ENCODE measurements at places on chromosomes 11 and 22.

GRCh38 chr22:37751449-37752188, 54.8 kb downstream of the TRIOBP start:
- DNase-seq = no peak

- no peak for DNase-seq
These were observed 85.0 kb downstream of the ALX4 start for GRCh38 chr11:44224867-44225501.

DNA sequence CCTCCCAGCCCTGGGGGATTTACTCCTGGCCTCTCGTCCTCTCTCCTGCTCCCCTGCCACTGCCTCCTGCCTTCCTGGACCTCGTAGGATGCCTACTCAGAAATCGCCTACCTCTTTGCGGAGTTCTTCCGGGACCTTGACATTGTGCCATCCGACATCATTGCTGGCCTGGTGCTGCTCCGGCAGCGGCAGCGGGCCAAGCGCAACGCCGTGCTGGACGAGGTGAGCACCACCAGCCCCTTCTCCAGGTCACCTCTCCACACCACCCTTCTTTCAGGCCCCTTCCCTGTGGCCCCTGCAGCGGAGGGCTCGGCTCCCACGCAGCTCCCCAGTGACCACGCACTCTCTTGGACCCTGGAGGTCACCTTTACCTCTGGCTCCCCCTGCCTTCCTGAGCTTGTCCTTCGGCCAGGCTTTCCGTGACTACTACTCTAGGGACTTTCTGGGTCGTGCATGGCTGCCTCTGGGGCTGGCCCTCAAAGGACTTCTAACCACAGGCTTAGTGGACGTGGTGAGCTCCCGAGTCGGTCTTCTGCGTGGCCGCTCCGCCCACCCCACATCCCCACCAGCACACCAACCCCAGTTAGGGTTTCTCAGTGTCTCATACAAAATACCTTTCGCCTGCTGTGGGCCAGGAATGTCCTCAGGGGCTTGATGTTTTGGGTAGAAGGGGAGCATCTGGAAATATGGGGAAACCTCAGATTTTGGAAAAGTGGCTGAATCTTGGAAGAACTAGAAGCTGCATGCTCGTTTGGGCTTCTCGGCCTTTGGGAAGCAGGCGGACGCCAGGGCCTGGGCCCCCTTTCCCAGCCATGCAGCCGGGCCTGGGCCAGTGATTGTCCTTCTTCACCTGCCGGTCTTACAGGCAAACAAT, 24.1 kb upstream of the MYRF start:
- DNase-seq = no peak

DNA sequence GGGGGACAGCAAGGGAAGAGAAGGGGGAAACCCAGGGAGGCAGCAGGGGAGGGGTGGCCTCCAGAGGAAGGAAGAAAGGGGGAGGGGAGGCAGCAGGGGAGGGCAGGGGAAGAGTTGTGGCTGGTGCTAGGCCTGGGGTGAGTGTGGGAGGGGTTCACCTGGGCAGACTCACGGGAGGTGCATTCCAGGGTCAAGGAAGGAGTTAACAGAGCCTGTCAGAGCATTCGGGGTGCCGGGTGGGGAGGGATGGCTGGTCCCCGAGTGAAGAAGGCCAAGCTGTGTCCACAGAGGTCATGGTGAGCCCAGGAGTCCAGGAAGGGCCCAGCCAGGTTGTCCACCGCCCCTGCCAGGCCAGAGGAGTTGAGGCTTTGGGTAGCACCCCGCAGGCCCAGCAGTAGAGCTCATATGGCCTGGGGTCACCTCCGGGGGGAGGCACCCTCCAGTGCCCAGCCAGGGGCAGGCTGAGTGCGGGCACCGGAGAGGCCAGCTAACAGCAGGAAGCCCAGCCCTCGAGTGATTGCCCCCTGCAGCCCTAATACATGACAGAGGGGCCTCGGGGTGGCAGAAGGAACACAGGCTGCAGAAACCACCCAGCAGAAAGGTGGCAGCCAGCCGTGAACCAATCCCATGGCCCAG, 31.1 kb upstream of the PPARA start:
- no peak for DNase-seq

DNA sequence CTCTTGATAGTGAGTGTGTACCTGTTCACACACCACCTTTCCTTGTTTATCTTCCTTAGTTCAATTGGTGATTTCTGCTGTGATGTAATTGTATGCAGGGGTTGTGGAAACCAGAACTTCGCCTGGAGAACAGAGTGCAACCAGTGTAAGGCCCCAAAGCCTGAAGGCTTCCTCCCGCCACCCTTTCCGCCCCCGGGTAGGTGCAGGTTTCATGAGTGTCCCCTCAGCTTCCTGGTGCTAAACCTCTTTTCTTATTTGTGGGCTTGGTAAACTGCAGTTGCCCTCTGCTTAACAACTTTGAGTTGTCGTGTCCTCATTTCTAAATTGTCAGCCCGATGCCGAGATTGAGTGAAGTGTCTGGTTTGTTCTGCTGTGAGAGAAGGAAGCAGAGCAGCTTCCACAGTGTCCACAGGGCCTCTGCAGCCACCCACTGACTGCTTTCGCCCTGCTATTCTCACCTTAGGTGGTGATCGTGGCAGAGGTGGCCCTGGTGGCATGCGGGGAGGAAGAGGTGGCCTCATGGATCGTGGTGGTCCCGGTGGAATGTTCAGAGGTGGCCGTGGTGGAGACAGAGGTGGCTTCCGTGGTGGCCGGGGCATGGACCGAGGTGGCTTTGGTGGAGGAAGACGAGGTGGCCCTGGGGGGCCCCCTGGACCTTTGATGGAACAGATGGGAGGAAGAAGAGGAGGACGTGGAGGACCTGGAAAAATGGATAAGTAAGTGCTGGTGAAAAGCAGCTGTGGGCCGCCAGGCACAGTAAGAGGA, 7.1 kb upstream of the GAS2L1 start:
- DNase-seq = no peak

GRCh38 chr22:43554259-43554636, 142.4 kb downstream of the MPPED1 start:
- DNase-seq = no peak

GRCh38 chr11:19790831-19791552, 78.4 kb downstream of the NAV2 start:
- DNase-seq = no peak

DNA sequence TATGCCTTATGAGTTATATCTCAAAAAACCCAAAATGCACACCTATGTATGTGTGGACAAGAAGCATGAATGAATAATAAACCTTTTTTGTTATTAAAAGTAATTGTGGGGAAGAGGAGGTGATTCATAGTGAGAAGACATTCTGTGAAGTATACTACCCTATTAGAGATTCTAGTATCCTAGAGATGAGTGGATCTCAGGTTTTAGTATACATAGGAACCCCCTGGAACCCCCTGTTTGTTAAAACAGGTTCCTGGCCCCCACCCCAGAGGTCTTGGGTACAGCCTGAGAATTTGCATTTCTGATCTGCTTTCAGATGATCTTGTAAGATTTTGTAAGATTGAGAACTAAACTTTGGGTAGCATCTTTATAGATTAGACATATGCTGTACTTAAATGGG, 17.5 kb downstream of the NUCB2 start:
- DNase-seq = no peak

DNA sequence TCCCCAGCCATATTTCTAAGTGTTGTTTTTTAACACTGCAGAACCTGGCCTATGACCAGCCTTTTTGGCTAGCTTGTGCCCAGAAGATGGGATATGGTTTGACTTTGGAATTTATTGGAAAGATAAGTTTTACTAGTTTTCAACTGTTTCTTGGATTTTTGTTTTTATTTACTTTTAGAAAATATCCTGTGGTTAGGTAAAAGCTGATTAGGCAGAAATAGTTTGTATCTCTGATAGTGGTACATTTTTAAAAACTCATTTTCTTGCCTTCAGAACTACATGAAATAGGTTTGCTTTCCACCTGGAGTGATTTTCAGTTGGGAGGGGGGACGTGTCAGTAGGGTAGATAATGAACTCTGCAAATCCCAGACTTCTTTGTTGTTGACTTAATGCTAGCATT, 91.3 kb upstream of the RASSF10 start:
- no peak for DNase-seq

- DNase-seq = no peak
These were observed 26.2 kb downstream of the ELF5 start for GRCh38 chr11:34487430-34487829.

DNA sequence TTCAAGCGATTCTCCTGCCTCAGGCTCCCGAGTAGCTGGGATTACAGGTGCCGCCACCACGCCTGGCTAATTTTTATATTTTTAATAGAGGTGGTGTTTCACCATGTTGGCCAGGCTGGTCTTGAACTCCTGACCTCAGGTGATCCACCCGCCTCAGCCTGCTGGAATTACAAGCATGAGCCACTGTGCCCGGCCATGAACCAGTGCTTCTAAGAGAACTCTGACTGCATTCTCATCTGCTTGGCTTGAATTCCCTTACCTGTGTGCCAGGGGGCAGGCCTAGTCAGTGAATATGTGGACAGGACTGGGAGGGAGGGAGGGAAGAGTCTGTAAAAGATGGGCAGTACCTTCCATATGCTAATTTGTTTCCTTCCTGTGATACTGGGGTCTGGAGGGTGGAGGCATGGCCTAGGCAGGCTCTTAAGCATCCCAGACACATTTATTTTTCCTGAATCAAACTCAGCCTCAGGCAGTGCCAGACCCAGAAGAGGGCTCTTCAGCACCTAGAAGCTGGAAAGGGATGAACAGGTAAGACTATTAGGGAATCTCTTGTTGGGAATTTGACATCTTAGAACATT, 6.6 kb downstream of the RPS25 start:
- no peak for DNase-seq

DNA sequence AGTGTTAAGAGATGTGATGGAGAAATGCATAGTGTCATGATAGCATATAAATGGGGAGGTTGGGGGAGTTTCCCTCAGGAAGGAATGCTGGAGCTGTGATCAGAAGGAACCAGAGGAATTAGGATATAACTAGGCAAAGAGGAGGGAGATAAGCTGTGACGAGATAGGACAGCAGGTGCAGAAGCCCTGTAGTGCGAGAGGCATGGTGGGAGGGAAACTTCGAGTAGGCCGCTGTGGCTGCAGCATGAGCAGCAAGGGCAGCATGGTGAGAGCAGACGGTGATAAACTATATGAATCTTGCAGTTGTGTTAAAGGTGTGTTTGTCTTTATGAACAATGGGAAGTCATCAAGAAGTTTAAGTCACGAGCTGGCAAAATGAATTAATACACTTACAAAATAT, 109.9 kb downstream of the EMSY start:
- no peak for DNase-seq

DNA sequence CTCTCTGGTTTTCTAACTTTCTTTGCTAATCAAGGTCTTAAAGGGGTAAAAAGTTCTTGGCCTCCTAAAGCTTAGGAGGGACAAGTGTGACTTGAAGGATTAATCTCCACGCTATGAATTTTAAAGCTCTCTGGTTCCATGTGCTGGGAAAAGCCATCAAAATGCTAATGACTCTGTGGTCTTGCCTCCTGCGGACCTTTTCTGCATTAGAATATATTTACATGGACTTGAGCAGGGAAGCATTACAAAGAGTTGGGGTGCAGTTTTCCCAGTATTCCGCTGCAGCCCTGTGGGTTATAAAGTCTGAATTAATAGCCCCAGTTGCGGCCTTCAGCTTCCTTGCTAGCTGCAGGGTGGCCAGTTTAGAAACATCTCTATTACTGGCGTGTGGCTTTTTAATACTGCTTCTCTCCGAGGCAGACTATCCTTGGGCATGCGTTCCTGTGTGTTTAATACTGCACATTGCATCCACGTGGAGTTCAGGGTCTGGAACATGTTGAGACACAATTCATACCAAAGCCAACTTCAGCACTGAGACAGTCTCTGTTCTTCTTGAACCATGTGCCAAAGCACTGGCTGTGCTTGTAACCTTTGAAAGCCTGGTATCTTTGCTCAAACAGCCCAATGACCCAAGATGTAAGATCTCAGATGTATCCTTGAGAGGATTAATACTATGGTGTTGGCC, 27.3 kb downstream of the TSPAN18 start:
- no peak for DNase-seq

GRCh38 chr11:59200423-59200746, 12.3 kb downstream of the MPEG1 start:
- DNase-seq = no peak

GRCh38 chr11:21736404-21736803, 456.5 kb upstream of the ANO5 start:
- DNase-seq = no peak

GRCh38 chr22:46162285-46162684, 12.0 kb downstream of the PPARA start:
- DNase-seq = no peak

- DNase-seq = no peak
These were observed 13.5 kb upstream of the ZNF74 start for GRCh38 chr22:20380486-20380885.

GRCh38 chr11:33320814-33321330, 63.7 kb downstream of the HIPK3 start:
- DNase-seq = no peak

DNA sequence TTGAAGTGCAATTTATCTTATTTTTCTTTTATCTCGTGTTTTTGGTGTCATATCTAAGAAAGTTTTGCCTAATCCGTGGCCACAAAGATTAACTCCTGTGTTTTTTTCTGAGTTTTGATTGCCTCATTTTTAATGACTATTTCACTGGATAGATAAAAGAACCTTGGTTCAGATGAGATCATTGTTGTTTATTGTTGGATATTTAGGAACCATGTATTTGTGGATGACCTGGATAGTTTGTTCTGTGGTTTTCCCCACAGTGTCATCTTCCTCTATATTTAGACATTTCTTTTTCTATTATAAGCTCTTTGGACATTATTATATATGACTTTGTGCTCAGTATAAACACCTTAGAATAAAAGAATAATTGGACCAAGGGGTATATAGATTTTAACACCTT, 37.2 kb downstream of the PPP6R3 start:
- no peak for DNase-seq

GRCh38 chr11:130525307-130525706, 76.9 kb downstream of the ADAMTS15 start:
- no peak for DNase-seq

GRCh38 chr11:99422581-99423427, 402.1 kb downstream of the CNTN5 start:
- DNase-seq = no peak

DNA sequence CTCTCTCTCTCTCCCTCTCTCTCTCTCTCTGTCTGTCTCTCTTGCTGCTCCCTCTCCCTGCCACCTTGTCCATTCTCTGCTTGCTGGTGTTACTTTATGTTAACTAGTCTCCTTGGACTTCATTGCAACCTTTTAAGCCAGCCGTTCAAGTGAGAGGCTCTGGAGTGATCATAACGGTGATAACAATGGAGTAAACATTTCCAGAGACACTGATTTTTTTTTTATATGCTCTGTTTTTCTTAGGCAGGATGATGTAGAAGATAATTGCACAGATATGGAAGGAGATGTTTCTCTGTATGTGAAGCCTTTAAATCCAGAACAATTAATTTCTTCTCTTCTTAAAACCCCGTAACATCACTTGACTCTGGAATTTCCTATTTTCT, 287.7 kb downstream of the TMEM135 start:
- no peak for DNase-seq

GRCh38 chr11:134333312-134333711, 1.5 kb downstream of the GLB1L2 start:
- no peak for DNase-seq

All from stimulated activated CD4-positive, alpha-beta T cell treated with anti-CD3 and anti-CD28 coated beads, Interleukin-1b, Interleukin-23, amount 100 ng/mL, for 1 hour (primary cell).